ENCODE measurements at places on chromosomes 6 and 20. TPM values are rescaled to one million over a fixed set of nuclear protein-coding genes. Genes with fewer than 3 reads are reported as not detected.

Gene DSP
- not detected for total RNA-seq

Gene NRSN1
- total RNA-seq: not detected

Gene DDX27
- total RNA-seq: 41.4 TPM

Gene KIF6
- total RNA-seq: not detected

- peaks cover 14% of the 10 kb centered on the region for H3K4me1 ChIP-seq
- no peaks in the 10 kb centered on the region for H3K27me3 ChIP-seq
- no peak for DNase-seq
- H3K36me3 ChIP-seq: peaks cover 11% of the 10 kb centered on the region
Measured at GRCh38 chr6:111161650-111162049, 74.3 kb downstream of the SLC16A10 start.

- no peaks in the 10 kb centered on the region for H3K36me3 ChIP-seq
- H3K4me3 ChIP-seq: no peak overlapping the region
- no peak for DNase-seq
- no peaks in the 10 kb centered on the region for H3K27me3 ChIP-seq
- no peak overlapping the region for H3K27ac ChIP-seq
Measured at GRCh38 chr6:126812651-126813050, 305.8 kb upstream of the RSPO3 start.

DNA sequence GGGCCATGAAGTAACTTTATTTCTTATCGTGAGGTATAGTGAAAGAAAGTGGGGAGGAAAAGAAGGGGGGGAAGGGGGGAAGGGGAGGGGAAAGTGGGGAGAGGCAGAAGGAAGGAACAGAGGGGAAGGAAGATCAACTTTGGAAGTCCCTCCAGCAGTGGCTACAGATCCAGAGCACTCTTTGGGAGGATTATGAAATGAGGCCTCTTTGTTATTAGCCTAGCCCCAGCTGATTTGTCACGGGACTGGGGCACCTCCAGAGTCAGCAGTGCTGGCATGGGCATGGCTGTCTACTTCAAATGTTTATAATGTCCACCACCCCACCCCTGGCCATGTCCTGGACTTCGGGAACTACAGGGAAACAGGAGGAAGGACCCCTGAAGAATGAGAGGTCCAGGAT, 7.6 kb downstream of the MOCS1 start:
- no peak for DNase-seq
- peaks cover 6% of the 10 kb centered on the region for H3K4me1 ChIP-seq
- H3K36me3 ChIP-seq: no peaks in the 10 kb centered on the region
- no peak overlapping the region for H3K4me3 ChIP-seq

DNA sequence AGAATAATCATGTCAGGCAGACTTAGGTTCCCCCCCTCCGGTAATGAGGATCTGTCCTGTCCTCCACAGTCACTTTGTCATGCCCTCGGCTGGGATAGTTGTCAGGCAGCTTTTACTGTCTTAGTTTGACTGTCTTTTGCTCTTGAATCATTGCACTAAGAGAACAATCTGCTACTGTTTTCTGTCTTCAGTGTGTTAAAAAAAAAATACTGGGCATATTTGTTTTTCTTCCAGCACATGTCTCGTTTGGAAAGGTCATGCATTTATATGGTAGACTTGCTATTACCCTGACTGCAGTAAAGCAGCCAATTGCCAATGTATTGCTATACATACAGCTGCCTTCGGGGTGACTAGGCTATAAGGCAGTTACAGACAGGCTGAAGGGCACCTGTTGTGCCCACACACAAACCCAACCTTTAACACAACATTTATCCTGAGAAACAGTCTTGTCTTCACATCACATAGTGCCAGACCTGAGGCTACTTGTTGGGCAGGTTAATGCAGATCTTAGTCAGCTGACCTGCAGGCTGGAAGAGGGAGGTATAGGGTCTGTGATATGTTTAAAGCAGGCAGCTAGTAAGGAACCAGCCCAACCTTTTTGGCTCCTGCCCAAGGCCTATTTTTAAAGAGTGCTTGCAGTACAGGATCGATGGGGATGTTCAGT, 26.7 kb downstream of the ARFGEF3 start:
- no peak overlapping the region for H3K4me3 ChIP-seq
- no peak overlapping the region for H3K27ac ChIP-seq
- H3K27me3 ChIP-seq: peaks cover 14% of the 10 kb centered on the region
- DNase-seq: no peak
- no peaks in the 10 kb centered on the region for H3K4me1 ChIP-seq

DNA sequence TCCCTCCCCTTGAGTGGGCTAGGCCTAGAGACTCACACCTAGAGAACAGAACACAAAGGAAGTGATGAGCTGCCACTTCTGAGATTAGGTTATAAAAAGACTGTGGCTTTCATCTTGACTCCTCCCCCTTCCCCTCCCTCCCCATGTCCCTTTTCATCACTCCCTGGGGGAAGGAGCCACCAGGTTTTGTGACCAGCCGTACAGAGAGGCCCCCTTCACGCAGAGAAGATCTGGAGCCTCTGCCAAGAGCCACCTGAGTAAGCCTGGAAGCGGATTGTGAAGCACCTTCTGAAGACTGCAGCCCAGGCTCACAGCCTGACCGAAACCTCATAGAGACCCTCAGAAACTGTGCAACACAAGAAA, 118.4 kb upstream of the NXT1 start:
- H3K27ac ChIP-seq: no peak overlapping the region
- H3K36me3 ChIP-seq: no peaks in the 10 kb centered on the region
- H3K4me1 ChIP-seq: no peaks in the 10 kb centered on the region
- H3K4me3 ChIP-seq: no peak overlapping the region

DNA sequence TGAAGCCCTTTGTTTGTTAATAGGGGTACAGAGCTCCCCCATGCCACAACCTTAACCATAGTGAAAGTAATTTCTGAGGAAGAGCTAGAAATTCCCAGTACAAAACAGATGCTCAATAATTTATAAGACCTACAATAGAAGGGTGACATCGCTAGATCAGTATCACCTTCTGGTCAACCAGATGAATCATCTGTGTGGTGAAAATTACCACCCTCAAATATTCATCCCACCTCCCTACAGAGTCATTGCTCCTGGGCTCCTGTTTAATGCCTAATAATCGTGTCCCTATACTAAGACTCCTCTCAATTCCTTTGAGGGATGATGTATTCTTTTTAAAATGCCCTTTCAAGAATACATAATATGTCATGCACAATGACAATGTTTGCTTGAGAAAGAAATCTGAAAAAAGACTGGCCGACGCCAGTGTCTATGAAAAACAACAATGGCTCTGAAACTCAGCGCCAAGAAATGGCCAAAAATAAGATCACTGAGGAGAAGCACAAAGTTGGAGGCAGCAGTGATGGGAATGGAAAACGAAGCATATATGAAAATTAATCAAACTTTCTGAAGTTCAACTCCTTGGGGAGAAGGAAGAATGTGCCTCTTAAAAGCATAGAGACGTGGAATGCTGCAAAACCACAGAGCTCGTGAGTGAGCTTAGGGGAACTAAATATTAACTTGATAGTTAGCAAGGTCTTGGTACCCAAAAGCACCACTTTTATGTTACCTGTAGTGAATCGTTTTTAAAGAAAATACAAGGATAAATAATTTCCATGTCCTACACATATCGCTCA, 11.0 kb upstream of the ADGRF5 start:
- DNase-seq: no peak
- peaks cover 6% of the 10 kb centered on the region for H3K27me3 ChIP-seq
- H3K36me3 ChIP-seq: no peaks in the 10 kb centered on the region
- no peak overlapping the region for H3K4me3 ChIP-seq
- no peaks in the 10 kb centered on the region for H3K4me1 ChIP-seq
- no peak overlapping the region for H3K27ac ChIP-seq

- peak overlapping the region; percentile 95 for H3K4me3 ChIP-seq
- H3K27me3 ChIP-seq: no peaks in the 10 kb centered on the region
- no peak for DNase-seq
Measured at GRCh38 chr20:3406481-3407039, 909 bp downstream of the DNAAF9 start.

DNA sequence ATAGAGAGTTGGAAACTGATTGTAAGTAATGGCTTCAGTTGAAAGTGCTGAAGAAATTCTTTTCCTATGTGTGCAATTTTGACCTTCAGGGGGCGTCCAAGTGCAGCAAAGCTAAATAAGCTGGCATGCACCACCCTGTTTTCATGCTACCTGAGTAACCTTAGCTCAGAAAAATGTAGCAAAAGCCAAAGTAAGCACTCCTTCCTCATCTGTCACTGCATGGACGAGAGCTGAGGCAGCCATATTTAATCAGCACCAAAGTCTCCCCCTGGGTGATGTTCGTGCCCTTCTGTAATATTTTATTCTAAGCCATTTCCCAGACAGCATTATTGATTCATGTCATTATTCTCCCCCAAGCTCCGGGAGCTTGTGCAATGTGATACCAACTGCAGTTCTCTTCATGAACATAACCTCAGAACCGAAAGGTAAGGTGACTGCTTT, 123.1 kb downstream of the RPS12 start:
- H3K27me3 ChIP-seq: peaks cover 8% of the 10 kb centered on the region
- no peaks in the 10 kb centered on the region for H3K4me1 ChIP-seq
- no peaks in the 10 kb centered on the region for H3K36me3 ChIP-seq
- no peak overlapping the region for H3K27ac ChIP-seq
- no peak for DNase-seq
- H3K4me3 ChIP-seq: no peak overlapping the region

DNA sequence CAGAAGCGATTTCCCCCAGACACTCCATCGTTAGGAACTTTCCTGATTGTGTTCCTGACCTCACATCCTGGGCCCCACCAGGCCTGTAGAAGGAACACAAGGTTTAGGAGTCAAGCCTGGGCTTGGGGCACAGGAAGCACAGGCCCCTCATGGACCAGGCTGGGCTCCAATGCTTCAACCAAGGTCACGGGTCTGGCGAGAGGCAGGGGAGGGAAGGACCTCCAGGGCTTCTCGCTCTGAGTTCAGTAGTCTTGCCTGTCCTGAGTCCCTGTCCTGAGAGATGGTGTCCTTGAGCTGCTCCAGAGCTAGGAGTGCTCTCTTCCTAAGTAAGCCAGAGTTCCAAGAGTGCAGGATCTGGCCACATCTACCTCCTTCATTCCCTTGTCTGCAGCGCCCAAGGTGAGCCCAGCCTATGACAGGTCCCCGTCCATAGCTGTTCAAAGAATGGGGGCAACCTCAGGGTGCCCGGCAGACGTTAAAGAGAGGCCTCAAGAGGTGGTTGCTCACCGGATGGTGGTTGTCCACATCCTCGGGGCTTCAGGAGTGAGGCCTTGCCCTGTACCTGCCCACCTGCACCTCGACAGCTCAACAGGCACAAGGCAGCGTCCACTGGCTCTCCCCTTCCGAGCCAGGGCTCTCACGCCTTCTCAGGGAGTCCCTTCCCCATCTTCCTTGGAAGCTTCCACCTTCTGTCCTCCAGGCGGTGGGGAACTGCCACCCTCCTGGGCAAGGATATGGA, 1.6 kb upstream of the TUBB1 start:
- peaks cover 38% of the 10 kb centered on the region for H3K4me1 ChIP-seq
- no peak for DNase-seq
- H3K4me3 ChIP-seq: no peak overlapping the region
- H3K36me3 ChIP-seq: peaks cover 4% of the 10 kb centered on the region

DNA sequence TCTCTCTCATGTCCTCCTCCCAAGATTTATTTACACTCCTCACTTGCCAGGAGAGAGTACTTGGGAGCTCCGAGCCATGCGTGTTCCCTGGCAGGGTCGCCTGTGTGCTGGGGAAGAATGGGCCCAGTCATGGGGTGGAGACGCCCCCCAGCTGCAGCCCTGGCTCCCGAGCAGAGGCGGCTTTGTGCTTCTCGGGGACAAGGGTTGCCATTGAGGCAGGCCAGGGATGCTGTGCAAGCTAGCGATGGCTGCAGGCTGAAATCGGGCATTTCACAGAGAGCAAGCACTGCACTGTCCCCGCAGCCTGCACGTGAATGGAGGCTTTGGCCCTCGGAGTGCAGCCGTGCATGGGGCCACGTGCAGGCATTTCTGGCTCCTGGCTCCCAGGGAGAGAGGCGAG, 23.8 kb downstream of the PHACTR3 start:
- no peaks in the 10 kb centered on the region for H3K36me3 ChIP-seq
- peaks cover 19% of the 10 kb centered on the region for H3K27me3 ChIP-seq
- no peak for DNase-seq
- H3K27ac ChIP-seq: no peak overlapping the region

DNA sequence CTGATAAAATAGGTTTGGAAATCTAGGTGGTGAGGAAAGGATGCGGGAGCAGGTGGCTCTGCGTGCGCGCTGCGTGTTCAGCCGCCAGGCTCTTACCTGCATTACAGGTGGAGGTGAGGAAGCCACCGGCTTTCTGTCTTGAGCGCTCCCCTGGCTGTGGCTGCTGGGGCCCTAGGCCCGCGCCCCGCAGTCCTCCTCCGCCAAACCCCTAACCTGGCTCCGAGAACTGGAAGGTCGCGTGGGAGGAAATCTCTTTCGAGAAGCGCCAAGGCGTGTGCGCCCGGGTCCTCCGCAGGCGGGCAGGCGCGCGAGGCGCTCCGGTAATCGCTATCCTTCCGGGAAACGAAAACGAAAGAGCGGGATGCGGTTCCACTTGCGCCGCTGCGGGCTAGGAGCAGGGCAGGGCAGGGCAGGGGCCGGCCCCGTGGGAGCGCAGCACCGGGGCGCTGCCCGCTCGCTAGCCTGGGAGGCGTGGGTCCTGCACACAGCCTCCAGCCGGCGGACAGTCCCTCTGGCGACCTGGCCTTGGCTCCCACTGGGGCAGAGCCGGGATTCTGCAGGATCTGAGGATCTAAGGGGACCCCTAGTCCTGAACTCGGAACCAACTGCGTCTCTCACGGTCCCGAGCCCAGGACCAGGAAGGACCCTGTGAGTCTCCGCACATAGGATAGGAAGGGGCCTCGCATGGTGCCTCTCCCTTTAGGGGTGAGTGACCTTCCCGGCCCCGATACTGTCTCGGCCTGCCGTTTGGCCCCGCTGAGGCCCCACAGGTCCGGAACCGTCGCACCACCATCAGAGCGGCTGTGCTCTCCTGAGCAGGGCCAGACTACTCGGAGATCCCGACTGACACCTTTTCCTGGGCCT, at the start of gene ETV7:
Gene ETV7, minus strand, starts transcription at position 230 of the 864 bp plus-strand sequence. Its CDS starts 128 bp downstream, at position 102.
- peaks cover 47% of the 10 kb centered on the region for H3K4me1 ChIP-seq
- H3K27ac ChIP-seq: peak within 1 kb of the TSS; percentile 90
- peak; percentile 90 for DNase-seq
- peaks cover 23% of the 10 kb centered on the region for H3K27me3 ChIP-seq
- H3K4me3 ChIP-seq: peak within 1 kb of the TSS; percentile 96

DNA sequence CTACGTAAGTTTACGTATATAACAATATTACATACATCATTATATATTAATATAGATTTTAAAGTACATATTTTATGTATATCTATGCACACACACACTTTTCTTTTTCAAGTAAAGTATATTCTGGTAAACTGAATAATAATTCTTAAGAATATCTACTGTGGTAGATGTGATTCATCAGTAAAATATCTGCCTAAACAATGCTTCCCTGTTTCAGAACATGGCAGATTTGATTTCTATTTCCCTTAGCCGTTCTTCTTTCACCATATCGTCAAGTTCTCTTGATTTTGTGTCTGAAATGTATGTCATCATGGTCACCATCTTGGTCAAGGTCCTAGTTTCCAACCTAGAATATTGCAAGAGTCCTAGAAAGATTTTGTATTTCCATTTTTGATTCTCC, 195.6 kb downstream of the HDGFL1 start:
- H3K4me1 ChIP-seq: no peaks in the 10 kb centered on the region
- no peaks in the 10 kb centered on the region for H3K36me3 ChIP-seq
- no peak for DNase-seq
- H3K27ac ChIP-seq: no peak overlapping the region
- H3K27me3 ChIP-seq: no peaks in the 10 kb centered on the region
- no peak overlapping the region for H3K4me3 ChIP-seq

- H3K27me3 ChIP-seq: no peaks in the 10 kb centered on the region
- no peak for DNase-seq
- no peaks in the 10 kb centered on the region for H3K36me3 ChIP-seq
- H3K4me1 ChIP-seq: peaks cover 25% of the 10 kb centered on the region
- H3K4me3 ChIP-seq: peak overlapping the region; percentile 86
- H3K27ac ChIP-seq: peak overlapping the region; percentile 32
Measured at GRCh38 chr6:43060755-43061633, 1.6 kb downstream of the KLC4 start.

Measured in natural killer cell treated with Interleukin-12 subunit alpha and Interleukin-12 subunit beta and Interleukin-15 and Interleukin-18, amount 100 ng/mL, for 72 hours (primary cell).